ENCODE measurements at places on chromosomes 3 and 15. TPM values are rescaled to one million over a fixed set of nuclear protein-coding genes. Genes with fewer than 3 reads are reported as not detected.

TTC21A gene
- 2.7 TPM for total RNA-seq

DNA sequence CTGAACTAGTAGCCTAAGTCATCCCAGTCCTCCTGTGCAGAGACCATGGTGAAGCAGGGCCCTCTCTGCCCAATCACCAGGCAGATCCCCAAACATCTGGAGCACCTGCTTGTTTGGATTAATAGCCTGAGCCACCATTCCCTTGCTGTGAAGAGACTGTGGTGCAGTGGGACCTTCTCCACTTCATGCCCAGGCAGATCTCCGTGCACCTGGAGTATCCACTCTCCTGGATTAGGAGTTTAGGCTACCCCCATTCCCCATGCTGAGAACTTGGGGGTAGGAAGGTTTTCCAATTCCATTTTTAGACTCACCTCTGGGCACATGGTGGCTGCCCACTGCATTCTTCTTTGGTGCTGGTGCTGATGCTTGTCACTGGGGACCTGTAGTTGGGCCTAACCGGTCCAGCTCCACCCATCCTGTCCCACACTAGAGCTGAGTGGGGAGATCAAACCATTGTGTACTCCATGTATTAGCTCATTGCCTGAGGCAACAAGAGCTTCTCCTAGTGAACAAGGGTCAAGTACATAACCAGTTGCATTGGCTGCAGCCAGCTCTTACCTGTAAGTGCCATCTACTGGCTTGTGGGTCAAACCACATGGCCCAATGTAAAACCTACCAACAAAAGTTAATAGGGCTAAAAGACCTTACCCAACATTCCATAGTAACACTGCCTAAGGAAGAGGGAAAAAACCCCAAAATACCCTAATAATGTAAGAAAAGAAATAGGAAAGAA, 382.5 kb upstream of the CBLB start:
- no peaks in the 10 kb centered on the region for H3K27me3 ChIP-seq
- H3K4me1 ChIP-seq = no peaks in the 10 kb centered on the region
- H3K36me3 ChIP-seq = peaks cover 6% of the 10 kb centered on the region

HOMER2 gene
- 1.7 TPM for total RNA-seq

GRCh38 chr15:31013863-31014607, 22.6 kb upstream of the MTMR10 start:
- H3K4me3 ChIP-seq = no peak overlapping the region
- H3K36me3 ChIP-seq = no peaks in the 10 kb centered on the region
- DNase-seq = peak; percentile 65
- peak overlapping the region; percentile 75 for H3K27ac ChIP-seq

DNA sequence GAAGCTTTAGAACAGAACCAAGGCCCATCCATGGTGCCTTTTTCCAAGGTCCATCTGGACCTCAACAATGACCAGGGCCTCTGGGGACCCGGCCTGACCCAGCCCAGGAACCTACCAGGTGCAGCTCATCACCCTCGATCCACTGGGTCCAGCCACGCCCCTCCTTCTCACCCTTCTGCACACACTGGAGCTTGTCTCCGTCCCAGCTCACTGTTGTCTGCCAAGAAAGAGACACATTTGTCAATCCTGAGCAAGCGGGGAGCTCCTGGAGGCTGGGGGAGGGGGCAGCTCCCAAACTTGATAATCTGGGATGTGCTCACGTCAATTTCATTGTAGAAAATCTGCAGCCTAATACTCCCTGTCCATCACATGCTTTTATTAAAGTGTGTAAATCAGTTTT, 21.2 kb downstream of the RBP1 start:
- no peaks in the 10 kb centered on the region for H3K4me1 ChIP-seq
- no peak for DNase-seq
- H3K27ac ChIP-seq = no peak overlapping the region
- H3K27me3 ChIP-seq = no peaks in the 10 kb centered on the region

DNA sequence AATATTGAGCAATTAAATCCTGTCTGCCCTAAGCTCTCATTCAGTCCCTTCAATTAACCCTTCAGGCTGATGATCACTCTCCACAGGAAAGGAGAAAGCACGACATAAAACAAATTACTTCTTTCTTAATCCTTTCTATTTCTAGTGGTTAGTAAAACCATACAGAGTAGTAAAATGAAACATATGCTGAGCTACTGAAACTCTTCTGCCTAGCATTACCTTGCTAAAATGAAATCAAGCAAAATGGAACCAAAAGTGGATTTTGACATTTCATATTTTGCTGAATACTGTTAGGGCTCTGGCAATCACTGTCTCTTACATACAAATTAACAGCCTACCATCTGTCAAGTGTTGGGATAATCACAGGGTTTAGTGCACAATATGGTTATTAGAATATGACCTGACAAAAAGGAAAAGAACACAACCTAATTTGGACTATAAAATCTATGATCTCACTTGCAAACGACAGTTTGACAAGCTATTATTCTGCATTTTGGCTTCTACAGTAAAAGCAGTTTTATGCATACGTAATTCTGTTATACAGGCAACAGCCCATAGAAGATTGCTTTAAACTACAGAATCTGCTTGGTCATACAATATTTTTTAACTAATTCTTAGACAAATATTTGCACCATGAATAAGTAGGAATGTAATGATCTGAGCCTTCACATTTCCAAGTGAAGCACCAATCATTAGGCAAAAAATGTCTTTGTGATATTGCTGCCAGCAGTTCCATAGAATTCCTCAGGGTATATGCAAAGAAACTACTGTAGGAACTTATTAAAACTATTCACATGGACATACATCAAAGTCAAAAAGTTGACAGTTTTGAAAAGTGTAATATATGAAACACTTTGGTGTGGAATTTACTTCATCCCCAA, 105.0 kb downstream of the FHIT start:
- H3K4me1 ChIP-seq = no peaks in the 10 kb centered on the region
- no peak overlapping the region for H3K27ac ChIP-seq
- DNase-seq = no peak
- no peaks in the 10 kb centered on the region for H3K36me3 ChIP-seq
- no peak overlapping the region for H3K4me3 ChIP-seq
- H3K27me3 ChIP-seq = no peaks in the 10 kb centered on the region

ADAMTSL3 gene
- total RNA-seq = 0.29 TPM

- H3K27ac ChIP-seq = no peak overlapping the region
- DNase-seq = no peak
- H3K36me3 ChIP-seq = no peaks in the 10 kb centered on the region
- H3K4me3 ChIP-seq = no peak overlapping the region
- H3K4me1 ChIP-seq = no peaks in the 10 kb centered on the region
- no peaks in the 10 kb centered on the region for H3K27me3 ChIP-seq
Observed at GRCh38 chr3:37492468-37492867, 318.1 kb upstream of the LRRFIP2 start.

- DNase-seq = no peak
- H3K36me3 ChIP-seq = no peaks in the 10 kb centered on the region
- H3K4me3 ChIP-seq = no peak overlapping the region
Observed at GRCh38 chr15:51062736-51063135, 32.0 kb downstream of the TNFAIP8L3 start.

- no peaks in the 10 kb centered on the region for H3K27me3 ChIP-seq
- H3K4me3 ChIP-seq = no peak overlapping the region
- DNase-seq = no peak
- no peak overlapping the region for H3K27ac ChIP-seq
- H3K36me3 ChIP-seq = no peaks in the 10 kb centered on the region
Observed at GRCh38 chr3:171955598-171955997, 83.8 kb upstream of the FNDC3B start.

DNA sequence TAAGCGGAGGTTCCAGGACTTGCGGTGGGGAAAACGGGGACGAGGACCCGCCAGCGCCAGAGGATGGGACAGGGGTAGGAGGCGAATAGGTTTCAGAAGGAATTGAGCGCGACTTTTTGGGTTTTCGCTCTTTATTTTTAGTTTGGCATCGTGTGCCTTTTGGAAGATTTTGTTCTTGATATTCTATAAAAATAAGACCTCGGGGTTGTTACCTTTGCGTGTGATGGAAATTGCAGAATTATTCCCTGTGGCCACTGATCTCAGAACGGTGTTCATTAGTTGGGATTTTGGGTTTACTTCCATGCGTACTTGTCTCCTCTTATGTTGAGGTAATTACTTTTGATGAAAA, 453 bp upstream of the CCDC14 start:
- H3K4me1 ChIP-seq = peaks cover 5% of the 10 kb centered on the region
- DNase-seq = no peak
- no peaks in the 10 kb centered on the region for H3K36me3 ChIP-seq
- peak overlapping the region; percentile 78 for H3K27ac ChIP-seq
- no peaks in the 10 kb centered on the region for H3K27me3 ChIP-seq

- H3K4me1 ChIP-seq = no peaks in the 10 kb centered on the region
- no peak overlapping the region for H3K4me3 ChIP-seq
- H3K36me3 ChIP-seq = no peaks in the 10 kb centered on the region
- H3K27me3 ChIP-seq = no peaks in the 10 kb centered on the region
- DNase-seq = no peak
Observed at GRCh38 chr3:118966700-118967099, 67.9 kb downstream of the IGSF11 start.

GRCh38 chr3:49500732-49501609, 30.9 kb downstream of the DAG1 start:
- no peak overlapping the region for H3K4me3 ChIP-seq
- no peaks in the 10 kb centered on the region for H3K36me3 ChIP-seq
- no peak for DNase-seq
- no peaks in the 10 kb centered on the region for H3K4me1 ChIP-seq

DNA sequence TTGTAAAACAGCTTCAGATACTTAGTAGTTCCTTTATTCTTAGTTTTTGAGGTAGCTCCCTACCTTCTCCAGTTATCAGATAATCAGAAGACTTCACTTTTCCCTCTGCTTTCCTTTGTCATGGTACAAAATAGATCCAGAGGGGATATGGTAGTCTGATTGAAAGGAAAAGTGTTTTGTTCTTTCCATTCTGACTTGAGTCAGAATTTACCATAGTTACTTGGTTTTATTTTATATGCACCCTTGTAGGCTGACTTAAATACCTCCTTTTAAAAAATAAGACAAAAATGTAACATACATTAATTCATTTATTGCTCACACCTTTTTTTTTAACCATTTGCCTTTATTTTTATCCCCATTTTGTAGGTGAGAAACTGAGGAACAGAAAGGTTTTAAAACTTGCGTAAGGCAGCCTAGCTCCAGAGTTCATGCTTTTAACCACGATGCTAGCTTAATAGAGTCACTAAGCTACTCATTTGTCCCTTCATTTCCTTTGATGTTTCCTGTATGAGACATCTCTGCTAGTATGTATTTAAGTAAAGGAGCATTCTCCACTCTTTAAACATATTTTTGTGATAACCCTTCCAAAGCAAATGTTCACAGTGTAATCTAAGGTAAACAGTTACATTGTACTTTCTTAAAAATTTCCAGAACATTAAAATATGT, 187.5 kb downstream of the KLHL25 start:
- H3K4me1 ChIP-seq = no peaks in the 10 kb centered on the region
- H3K4me3 ChIP-seq = no peak overlapping the region
- H3K36me3 ChIP-seq = no peaks in the 10 kb centered on the region

- H3K4me1 ChIP-seq = no peaks in the 10 kb centered on the region
- H3K4me3 ChIP-seq = no peak overlapping the region
- no peak for DNase-seq
- H3K27ac ChIP-seq = no peak overlapping the region
- no peaks in the 10 kb centered on the region for H3K27me3 ChIP-seq
Observed at GRCh38 chr15:43524254-43524845, 6.9 kb downstream of the MAP1A start.

- no peak for DNase-seq
- no peak overlapping the region for H3K27ac ChIP-seq
- H3K27me3 ChIP-seq = peaks cover 2% of the 10 kb centered on the region
- H3K4me1 ChIP-seq = no peaks in the 10 kb centered on the region
- H3K36me3 ChIP-seq = no peaks in the 10 kb centered on the region
Observed at GRCh38 chr3:71369701-71370391, 213.7 kb downstream of the FOXP1 start.

DPPA2 gene
- total RNA-seq = not detected

TMEM158 gene
- not detected for total RNA-seq

BFSP2 gene
- 7.1 TPM for total RNA-seq

GRCh38 chr3:194135806-194136518, at the start of gene HES1:
Gene HES1 (plus strand): TSS chr3:194136148. CDS start chr3:194136381, 233 bp downstream.
- peaks cover 23% of the 10 kb centered on the region for H3K4me1 ChIP-seq
- H3K27ac ChIP-seq = 0 out of 2 replicates have a peak within 1 kb of the TSS, but pooled peaks have one; percentile 13
- H3K36me3 ChIP-seq = no peaks in the 10 kb centered on the region
- peaks cover 3% of the 10 kb centered on the region for H3K27me3 ChIP-seq

GRCh38 chr3:66675366-66675765, 174.5 kb upstream of the LRIG1 start:
- H3K4me3 ChIP-seq = no peak overlapping the region
- H3K4me1 ChIP-seq = no peaks in the 10 kb centered on the region
- H3K36me3 ChIP-seq = no peaks in the 10 kb centered on the region

DNA sequence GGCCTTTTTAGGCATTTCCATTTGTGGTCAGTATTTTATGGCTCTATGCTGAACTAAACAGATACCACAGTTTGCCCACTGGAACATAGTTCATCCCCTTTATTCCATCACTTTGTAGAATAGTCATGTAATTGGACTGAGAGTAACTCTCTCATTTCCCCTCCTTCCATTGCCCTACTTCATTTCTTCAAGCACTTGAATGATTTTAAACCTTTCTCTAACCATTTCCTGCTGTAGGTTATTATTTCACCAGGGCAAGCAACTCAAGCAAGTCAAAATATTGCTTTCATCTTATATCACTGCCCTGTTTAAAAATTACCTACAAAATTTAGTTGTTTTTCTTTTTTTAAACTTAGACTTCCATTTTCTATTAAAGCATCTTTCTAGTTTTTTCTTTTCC, 177.0 kb downstream of the RAP2B start:
- H3K4me1 ChIP-seq = no peaks in the 10 kb centered on the region
- no peak for DNase-seq
- H3K27ac ChIP-seq = no peak overlapping the region
- H3K27me3 ChIP-seq = no peaks in the 10 kb centered on the region
